ENCODE measurements at places on chromosomes 11 and 22.

- DNase-seq, result no peak
Measured at GRCh38 chr11:445765-446588, 4.1 kb upstream of the PTDSS2 start.

DNA sequence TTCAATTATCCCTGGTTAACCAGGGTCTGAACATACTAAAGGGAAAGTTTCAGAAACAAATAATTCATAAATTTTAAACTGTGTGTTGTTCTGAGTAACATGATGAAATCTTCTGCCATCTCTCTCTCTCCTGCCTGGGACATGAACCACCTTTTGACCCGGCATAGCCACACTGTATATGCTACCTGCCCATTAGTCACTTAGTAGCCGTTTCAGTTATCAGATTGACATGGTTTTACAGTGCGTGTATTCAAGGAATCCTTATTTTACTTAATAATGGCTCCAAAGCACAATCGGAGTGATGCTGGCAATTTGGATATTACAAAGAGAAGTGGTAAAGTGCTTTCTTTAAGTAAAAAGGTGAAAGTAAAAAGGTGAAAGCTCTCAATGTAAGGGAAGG, 227.1 kb upstream of the CCDC179 start:
- no peak for DNase-seq

GRCh38 chr11:117204283-117205080, 5.3 kb downstream of the TAGLN start:
- no peak for DNase-seq

- no peak for DNase-seq
Measured at GRCh38 chr11:96017856-96018255, 93.9 kb upstream of the MTMR2 start.

DNA sequence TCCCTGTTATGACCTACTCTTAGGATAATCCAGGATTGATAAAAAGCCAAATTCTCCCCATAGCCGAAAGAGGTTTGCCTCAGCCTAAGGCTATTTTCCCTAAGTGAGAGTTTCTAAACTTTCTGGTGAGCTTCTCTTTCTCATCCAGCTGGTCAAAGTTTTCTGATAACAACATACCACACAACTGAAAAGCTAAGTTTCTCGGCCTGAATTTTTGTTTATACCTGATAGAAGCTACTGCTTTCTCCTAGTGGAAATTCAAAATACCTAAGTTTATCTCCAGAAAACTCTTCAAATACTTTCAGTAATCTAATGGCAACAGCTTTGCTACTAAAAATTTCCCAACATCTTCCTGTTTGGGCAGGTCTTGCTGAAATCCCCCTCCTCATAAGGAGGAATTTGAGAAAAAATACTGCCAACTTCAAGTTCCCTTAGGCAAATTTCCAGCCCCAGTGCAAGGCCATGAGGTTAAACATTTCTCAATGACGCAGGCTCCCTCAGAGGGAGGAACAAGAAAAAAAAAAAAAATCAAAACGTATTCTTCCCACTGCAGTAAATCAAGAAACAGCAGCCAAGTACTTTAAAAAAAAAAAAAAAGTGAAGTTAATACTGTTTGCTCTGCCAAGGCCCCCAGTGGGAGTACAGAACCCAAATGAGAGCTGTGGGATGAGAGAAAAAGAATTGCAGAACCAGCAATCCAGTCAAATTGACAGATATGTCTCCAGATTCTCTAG, 127.0 kb downstream of the MRTFA start:
- DNase-seq, result no peak

- no peak for DNase-seq
Measured at GRCh38 chr11:133619973-133620372, 87.7 kb upstream of the OPCML start.
